ENCODE measurements at places on chromosomes 6 and 20.

DNA sequence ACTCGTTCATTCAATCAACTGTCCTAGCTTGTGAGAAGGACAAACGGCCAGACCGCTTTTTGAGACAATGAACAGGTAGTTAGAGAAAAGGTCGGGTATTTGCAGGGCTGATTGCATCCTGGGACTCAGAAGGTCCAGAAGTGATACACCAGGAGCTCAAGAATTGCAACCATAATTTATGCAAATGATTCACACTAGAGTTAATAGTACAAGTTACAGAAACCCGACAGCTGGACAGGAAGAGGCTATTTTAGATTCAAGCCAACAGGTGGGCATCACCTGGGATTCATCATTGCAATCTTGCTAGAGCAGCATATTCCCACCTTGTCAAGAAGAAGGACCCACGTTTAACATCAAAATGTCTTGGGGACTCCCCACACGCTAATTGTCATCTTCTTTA, 83.5 kb downstream of the TNFAIP3 start:
- DNase-seq, result no peak

DNA sequence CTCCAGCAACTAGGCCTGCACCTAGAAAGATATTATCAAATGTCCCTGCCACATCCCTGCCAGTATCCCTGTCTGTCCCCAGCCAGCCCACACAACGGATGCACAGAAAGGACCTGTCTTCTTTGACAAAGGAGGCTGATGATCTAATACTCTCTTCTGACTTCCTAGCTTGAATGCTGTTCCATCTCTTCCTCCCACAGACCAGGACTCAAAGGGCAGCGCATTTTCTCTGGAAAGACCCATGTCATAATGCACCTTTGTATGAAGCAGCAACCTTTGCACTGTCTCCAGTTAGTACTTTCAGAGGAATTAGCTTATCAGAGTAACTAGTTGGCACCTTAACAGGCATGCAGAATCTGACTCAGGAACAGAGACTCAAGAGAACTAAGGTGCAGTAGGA, 53.3 kb upstream of the TAF8 start:
- no peak for DNase-seq

DNA sequence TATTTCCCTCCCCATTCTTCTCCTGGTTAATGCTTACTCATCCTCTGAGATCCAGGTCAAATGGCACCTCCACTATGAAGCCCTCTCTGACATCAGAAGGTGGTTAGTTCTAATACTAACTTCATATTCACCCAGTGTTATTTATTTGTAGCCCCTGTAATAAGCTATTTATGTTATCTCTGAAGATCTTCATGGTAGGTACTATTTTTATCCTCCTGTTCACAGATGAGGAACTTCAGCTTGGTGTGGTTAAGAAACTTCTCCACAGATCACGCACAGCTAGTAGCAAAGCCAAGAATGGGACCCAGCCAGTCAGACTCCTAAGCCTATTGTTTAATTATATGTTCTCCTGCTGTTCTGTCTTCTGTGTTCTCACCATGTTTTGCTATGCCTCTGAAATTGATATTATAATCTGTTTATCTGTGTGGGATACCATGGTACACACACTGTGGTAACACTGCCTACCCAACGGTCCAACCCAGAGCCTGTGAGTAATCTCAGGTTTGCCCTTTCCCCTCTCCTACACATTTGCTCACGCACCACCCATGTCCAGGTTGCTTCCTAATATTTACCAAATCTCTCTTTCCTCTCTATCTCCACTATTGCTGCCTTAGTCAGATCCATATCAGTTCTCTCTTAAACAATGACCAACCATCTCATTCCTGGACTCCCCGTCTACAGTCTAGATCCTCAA, 98.4 kb downstream of the IPCEF1 start:
- DNase-seq, result no peak

DNA sequence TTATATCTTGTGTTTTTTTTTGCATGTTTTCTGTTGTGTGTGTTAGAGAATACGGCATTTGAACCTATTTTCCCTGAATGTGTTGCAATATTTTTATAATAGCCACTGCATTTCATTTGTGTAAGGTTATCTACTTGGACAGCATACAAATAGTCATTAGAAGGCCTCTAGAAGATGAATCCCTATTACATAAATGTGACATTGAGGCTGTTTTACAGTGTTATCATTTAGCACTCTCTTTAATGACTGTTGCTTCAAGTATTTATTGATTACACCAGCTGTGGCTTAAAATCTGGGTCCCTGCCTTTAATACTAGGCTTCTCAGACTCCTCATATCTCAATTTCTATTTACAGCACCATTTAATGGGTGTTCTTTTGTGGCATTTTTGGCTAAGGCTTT, 465.8 kb downstream of the FRK start:
- DNase-seq, result no peak
